ENCODE measurements at places on chromosomes 2 and 18.

DNA sequence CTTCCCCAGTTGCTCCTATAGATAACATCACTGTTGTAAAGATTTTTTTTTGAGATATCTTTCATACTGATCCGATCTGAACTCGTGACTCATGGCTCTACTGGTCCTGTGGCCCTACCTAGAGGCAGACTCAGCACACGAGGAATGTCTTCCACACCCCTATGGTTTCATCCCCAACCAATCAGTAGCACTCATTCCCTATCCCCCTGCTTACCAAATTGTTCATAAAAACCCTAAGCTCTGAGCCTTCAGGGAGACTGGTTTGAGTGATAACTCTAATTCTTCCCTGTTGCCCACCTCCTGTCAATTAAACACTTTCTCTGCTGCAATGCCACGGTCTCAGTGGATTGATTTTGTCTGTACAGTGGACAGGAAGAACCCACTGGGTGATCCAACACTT, 4.2 kb upstream of the SAP130 start:
- DNase-seq = no peak

DNA sequence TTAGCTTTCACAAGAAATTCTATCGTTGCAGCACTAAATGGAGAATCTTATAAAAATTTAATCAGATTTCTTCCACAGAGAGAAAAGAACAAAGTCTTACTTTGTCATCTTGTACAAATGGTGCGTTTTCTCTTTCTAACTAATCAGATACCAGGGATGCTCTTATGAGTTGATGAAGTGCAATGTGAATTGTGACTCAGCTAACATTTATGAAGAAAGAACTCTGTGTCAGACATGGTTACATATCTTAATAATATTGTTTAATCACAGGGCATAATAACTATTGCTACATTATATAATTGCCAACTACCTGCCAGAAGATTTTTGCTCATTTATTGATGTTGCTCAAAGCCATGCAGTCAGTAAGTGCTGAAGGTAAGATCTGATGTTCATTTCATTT, 465.0 kb downstream of the CCDC85A start:
- peak; percentile 8 for DNase-seq

DNA sequence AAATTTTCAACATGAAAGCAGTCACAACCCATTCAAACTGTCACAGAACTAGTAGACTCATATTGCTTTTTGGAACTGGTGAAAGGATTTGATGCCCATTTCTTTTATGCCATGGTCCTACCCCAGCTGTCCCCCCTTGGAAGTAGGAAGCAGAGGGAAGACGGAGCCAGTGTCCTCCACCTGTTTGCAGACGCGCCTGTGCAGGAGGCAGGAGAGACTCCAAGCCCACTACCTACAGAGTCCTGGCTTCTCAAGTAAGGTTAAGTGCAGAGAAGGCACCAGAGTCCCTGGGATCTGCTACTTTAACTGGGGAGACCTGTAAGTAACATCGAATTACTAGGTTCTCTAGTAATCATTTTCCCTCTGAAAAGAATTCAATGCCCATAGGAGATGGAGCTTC, 32.7 kb upstream of the DNMT3A start:
- DNase-seq = no peak

DNA sequence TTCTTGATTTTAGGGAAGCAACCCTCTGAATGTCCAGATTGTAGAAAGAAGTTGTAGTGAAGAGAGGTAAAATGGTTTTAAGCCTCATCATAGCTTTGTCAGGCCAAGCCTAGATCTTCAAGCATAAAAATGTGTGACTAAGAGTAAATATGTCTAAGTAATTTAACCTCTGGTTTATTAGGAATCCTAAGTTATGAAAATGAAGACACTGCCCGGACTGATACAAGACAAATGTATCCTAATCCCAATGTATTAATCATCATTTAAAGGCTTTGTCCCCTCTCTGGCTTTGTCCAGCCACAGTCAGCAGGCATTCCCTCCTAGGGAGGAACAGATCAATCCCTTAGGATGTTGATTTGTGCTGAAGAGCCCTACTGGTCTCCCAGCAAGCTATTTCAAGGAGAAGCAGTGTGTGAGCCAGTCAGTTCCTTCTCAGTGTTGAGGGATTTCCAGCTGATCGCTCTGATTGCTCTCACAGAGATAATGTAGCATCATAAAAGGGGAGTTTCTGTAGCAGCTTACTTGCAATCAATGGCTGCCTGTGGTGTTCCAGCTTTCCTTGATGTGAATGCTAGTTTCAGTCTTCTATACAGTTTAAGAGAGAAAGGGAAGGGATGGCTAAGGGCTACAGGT, 796.1 kb downstream of the EPHA4 start:
- DNase-seq = no peak

- DNase-seq = peak; percentile 33
These were observed 212.4 kb downstream of the RPIA start for GRCh38 chr2:88903749-88904353.

DNA sequence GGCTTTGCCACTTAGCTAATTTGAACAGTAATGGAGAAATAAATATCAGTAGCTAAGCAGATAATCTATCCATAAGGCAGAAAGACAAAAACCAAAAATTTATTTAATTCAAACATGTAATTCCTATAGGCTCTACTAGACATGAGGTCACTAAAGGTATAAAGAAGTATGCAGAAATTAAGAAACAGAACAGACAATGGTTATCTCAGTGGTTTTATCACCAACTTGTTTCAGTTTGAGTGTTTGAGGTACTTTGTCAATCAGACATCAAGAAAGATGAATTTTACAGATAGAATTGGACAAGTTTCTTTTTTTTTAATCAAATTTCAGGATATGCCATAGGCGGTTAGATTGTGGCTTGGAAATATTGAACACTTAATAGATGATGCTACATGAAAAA, 67.4 kb upstream of the ZEB2 start:
- no peak for DNase-seq

DNA sequence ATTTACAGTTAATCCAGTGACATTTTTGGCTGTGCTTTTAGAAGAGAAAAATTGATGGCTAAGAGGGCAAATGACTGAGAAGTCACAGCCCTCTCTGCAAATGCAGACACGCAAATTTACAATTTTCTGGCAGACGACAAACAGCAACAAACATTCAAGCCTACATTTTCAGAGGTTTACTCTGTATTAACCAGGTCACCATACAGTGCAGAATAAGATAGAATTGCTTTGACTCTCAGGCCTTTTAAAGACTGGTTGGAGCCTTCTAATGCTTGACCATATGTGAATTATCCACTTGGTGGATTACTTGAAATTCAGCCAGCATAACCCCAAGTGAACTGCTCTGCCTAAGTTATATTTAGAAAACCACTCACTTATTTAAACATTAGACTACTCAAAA, 280.9 kb upstream of the STON1 start:
- peak; percentile 33 for DNase-seq

DNA sequence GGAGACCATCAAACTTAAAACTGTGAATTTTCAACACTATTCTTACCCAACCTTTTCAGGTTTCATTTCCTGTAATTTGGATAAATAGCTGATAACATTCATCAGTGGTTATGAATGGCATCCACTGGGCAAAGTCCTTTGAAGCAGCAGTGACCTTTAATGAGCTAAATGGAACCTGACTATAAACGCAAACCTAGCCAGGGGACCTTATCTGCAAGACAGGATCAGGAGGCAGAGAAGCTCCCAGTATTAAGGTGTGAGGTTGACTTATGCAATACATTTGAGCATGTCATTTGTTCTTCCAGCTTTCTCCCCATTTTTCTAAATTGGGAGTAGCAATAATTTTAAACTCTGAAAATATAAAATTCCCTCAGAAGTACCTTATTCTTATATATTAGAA, 38.4 kb downstream of the CREG2 start:
- DNase-seq = no peak

GRCh38 chr2:11933854-11934253, 187.4 kb downstream of the LPIN1 start:
- DNase-seq = no peak

GRCh38 chr2:166134252-166135151, 6.7 kb upstream of the SCN1A start:
- DNase-seq = no peak

DNA sequence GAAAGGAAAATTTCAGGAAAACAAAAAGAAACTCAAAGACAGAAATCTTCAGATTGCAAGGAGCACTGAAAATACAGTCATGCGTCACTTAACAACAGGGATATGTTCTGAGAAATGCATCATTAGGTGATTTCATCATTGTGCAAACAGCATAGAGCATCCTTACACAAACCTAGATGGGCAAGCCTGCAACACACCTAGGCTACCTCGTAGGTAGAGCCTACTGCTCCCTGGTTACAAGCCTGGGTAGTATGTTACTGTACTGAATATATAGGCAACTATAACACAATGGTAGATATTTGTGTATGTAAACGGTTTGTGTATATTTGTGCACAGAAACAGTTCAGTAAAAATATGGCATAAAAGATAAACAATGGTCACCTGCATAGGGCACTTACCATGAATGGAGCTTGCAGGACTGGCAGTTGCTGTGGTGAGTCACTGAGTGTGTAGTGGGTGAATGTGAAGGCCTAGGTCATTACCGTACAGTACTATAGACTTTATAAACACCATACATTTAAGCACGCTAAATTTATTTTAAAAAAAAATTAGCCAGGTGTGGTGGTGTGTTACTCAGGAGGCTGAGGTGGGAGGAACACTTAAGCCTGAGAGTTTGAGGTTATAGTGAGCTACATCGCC, 33.4 kb downstream of the SFXN5 start:
- DNase-seq = no peak

GRCh38 chr18:34648269-34648985, 61.7 kb upstream of the DTNA start:
- DNase-seq = no peak

GRCh38 chr18:21129566-21130216, 18.1 kb upstream of the ROCK1 start:
- peak; percentile 73 for DNase-seq

DNA sequence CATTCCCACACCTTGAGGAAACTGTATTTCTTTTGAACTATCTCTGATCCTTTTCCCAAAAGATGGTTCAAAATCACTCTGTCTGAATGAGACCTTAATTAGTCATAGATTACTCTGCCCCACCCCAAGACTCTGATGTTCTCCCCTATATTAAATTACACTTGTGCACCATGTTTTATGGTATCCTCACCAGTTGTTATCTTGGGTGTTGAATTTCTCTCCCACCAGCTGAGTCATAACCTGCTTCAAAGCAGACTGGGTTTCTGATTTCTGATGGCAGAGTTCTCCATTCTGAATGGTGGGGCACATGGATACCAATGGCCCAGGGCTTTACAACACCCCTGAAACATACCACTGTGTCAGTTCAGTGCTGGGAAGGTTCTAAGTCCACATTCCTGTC, 15.0 kb downstream of the CDH20 start:
- DNase-seq = no peak

- no peak for DNase-seq
These were observed 234.4 kb downstream of the LOXHD1 start for GRCh38 chr18:46422552-46423055.

DNA sequence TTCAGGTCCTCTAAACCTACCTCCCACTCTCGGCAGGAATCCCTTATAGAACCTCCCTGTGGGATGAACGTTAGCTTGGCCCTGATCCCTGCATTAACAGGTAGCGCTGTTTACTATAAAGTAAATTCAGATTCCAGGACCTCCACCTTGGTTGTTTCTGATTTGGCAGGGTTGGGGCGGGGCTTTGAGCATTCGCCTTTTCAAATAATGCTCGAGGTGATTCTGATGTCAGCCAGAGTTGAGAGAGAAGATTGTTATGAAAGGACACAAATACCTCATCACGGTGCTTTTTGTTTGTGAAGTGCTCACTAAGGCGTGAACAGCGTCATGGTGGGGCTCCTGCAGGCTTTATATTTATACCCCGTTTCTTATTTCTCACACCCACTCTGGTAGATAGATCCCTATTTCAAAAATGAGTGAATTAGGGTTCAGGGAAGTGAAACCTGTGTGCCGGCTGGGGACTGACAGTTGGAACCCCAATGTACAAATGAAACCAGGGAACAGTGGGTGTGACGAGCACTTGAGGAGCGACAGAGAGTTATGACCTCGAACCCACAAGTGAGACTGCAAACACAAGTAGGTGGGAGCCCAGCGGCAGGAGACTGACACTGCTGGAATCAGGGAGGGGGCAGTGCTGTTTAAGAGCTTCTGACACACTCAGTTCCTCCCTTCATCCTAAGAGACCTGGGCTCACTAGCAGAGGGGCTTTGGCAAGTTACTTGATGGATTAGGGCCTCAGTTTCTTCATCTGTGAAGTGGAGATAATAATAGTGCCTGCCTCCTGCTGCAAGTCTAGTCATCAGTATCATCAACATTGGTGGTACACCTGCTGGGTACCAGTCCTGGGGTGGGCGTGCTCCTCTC, 14.2 kb upstream of the CXCR4 start:
- no peak for DNase-seq

GRCh38 chr2:71896385-71897136, 251.1 kb downstream of the CYP26B1 start:
- DNase-seq = no peak

DNA sequence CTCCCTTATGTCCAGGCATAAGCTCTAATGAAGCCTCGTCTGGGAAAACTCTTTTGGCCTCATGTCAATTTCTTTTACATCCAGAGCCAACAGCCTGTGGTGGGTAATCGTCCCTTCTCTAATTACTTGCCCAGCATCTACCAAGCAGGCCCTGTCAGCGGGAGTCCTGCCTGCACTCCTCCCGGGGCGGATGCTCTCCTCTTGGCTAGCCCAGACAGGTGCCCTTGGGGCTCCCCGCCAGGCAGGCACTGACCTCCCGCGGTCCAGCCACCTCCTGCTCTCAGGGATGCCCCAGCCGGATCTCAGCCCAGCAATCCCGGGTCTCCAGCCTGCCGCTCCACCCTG, 74.2 kb downstream of the NCAPH start:
- DNase-seq = no peak

DNA sequence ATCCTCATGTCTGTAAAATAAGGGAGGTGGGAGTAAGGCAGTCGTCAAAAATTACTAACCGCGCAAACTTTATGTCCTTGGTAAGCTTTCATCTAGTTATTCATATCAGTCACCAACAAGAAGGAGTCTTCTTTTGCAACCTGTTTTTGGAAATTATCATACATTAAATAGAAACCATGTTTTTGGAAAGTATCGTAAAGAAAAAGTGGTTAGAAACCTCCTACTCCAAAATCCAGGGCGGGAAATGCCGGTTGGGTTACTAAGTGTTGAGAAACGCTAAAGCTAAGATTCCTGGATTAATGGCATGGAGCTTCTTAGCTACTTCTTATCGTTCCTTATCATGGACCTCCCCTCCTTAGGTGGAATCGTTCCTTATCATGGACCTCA, 778 bp downstream of the BBS5 start:
- peak; percentile 42 for DNase-seq

DNA sequence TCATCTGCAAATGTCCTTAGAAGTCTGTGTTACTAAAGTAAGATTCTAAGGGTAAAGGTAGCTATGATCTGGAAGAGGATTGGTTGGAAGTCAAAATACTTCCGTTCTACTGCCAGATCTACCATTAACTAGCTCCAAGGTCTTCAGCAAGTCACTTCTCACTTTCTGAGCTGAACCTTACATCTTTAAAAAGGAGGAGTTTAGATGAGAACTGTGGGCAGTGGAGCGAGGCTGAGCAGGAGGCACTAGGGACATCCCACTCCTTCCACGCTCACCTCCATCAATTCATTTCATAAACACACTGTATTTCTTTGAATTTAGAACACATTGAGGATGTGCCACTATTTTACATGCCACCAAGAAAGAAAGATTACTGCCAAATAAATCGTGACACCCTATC, 143.0 kb downstream of the ABCA12 start:
- DNase-seq = no peak

Measured in adipocyte (in vitro differentiated cells).